Aorta (tissue), 5 donors: ENCODE measurements at places on chromosomes 6 and 20. TPM values are rescaled to one million over a fixed set of nuclear protein-coding genes. Genes with fewer than 3 reads are reported as not detected.
A peak's percentile ranks its signal among the peaks of the same experiment; 100 is the strongest.

The C2 gene
- 20.8 TPM for total RNA-seq

GRCh38 chr6:37514837-37515236 lies 15.1 kb upstream of the CCDC167 start:
- no peak for DNase-seq

- DNase-seq, result no peak
Observed at GRCh38 chr6:167119670-167120582, 3.0 kb upstream of the CCR6 start.

The PHACTR1 gene
- total RNA-seq, result 33.9 TPM

The NCOA7 gene
- 57.1 TPM for total RNA-seq

The ARFGEF2 gene
- total RNA-seq, result 29.0 TPM

DNA sequence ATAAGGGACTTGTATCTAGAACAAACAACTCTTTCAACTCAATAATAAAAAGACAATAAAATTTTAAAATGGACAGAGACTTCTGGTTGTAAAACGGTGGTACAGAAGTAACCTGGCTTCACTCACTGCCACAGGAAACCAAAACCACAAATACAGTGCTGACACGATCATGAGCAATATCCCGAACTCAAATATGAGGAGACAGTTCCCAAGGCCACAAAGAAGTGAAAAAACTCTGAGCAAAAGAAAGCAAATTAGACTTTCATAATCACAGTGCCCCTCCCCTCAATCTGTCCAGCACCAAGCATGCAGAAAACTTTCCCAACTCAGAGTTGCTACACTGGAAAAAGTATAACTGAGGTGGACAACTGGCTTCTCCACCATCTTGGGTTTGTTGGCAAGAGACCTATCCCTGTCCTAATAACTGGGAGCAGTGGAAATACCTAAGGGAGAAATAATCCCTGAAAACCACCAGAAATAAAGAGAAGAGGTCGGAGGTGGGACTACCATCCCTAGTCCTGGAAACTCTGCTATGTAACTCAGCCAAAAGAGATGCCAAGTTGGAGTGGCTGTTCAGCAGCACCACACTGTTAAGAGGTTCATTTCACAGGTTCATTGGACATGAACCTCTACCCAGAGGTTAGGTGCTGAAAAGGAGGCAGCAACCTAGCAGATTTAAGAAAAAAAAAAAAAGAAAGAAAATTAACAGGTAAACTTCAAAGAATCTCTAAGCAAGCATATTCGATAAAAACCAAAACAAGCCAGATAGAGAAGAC lies 55.5 kb downstream of the REV3L start:
- no peak for DNase-seq

The METTL24 gene
- 12.5 TPM for total RNA-seq

DNA sequence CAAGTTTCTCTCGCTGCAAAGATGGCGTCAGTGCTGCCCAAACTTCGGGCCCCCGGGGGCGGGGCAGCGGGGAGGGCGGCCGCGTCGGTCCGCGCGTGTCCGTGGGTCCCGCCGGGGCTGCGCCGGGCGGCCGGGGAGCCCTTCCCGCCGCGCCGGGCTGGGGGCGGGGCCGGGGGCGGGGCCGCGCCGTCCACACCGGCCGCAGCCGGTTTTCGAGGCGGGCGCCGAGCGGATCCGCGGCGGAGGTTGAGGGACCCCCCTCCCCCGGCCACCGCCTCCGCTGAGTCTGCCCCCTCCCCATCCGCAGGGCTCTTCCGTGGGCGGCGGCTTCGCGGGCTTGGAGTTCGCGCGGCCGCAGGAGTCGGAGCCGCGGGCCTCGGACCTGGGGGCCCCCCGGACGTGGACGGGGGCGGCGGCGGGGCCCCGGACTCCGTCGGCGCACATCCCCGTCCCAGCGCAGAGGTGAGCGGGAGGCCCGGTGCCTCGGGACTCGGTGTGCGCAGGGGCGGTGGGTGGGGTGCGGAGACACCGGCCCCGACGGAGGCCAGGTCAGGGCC lies 572 bp downstream of the SLC2A4RG start:
- DNase-seq, result peak; percentile 73

- DNase-seq, result no peak
Observed at GRCh38 chr6:83125425-83125824, 58.0 kb downstream of the DOP1A start.

DNA sequence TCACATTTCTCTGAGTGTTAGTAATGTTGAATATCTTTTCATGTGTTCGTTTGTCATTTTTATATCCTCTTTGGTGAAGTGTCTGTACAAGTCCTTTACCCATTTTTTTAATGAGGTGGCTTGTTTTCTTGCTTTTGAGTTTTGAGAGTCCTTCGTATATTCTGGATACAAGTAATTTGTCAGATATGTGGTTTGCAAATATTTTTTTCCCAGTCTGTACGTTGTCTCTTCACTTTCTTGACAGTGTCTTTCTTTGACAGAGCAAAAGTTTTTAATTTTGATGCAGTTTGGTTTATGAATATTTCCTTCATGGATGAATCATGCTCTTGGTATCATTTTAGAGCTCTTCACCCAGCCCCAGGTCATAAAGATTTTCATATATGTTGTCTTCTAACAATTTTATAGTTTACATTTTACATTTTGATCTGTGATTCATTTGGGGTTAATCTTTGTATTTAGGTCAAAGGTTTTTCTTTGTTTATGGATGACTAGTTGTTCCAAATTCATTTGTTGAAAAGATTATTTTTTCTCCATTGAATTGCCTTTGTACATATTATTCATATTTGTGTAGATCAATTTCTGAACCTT lies 152.5 kb downstream of the MRPL14 start:
- no peak for DNase-seq

GRCh38 chr6:167655174-167655821 lies 171.4 kb upstream of the AFDN start:
- DNase-seq, result no peak

The FOXQ1 gene
- total RNA-seq, result not detected

DNA sequence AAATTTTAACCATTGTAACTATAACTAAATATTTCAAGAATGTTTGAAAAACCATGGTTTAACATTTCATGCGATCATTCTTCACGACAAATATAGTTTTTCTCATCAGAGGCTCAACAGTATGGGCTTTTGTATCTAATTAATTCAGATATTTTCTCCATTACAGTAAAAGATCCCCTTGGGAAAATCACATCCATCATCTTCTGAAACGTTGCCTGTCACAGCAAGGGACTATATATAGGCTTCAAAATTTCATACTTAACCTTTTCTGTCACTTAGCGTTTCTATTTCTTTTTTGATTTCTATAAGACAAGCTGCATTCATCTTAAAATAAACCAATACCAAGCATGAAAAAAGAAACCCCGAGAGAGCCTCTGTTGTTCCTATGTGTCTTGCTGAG lies 710.0 kb downstream of the PRKN start:
- DNase-seq, result no peak

The TCF15 gene
- 0.58 TPM for total RNA-seq

GRCh38 chr20:53828682-53829254 lies 235.1 kb upstream of the ZNF217 start:
- no peak for DNase-seq

DNA sequence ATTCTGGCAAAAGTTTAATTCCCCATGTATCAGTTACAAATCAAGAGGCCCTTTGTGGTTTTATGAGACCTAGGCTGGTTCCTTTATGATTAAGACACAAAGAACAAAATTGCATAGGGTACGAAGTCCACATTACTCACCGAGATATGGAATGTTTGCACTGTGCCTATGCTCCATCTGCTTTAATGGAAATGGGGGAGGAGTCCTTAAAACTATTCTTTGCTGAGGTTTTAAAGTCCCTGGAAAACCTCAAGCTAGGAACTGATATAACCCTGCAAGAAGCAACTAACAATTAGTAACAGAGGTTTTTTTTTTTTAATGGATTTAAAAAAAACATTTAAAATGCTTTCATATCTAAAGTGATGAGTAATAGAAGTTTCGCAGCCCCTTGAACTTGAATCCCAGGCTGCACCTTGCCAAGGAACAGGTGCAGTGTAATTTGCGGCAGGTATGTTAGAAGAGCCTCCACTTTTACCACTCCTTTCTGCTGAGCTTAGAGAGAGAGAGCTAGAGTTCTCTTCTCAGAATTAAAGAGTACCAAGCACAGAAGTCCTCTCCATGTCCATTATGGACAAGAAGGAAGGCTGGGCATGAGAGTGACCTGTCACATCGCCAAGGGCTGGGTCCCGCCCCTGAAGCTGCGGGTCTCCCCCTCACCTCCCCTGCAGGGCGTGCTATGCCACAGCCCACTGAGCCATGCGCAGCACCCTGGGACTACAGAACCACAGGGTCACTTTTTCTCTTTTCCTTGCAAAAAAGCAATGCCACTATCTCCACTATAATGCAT lies 2.3 kb downstream of the SERPINB1 start:
- DNase-seq, result no peak

- no peak for DNase-seq
Observed at GRCh38 chr6:317448-318144, 25.3 kb downstream of the DUSP22 start.

The KCNK15 gene
- 5.0 TPM for total RNA-seq

DNA sequence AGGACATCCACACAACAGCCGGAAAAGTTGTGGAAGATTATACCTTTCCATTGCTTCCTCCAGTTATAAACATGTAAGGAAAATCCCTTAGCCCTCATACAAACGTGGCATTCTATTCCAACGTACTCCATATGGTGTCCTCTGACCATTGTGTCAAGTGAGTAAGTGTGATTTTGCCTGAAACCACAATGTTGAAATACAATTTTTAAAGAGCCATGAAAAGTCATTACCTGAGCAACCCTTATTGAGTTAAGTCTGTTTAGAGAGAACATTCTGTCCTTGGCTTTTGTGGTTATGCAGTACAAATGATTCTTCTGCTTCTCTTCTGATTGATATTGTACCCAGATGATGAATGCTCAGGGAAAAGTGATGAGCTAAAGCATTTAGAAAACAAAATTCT lies 530.1 kb downstream of the HAO1 start:
- DNase-seq, result no peak
